Stimulated activated CD4-positive, alpha-beta T cell treated with anti-CD3 and anti-CD28 coated beads, TNF-alpha, amount 100 ng/mL, for 48 hours (primary cell): ENCODE measurements at places on chromosomes 7 and 10.

- no peak for DNase-seq
Measured at GRCh38 chr10:58280477-58280876, 11.5 kb downstream of the CISD1 start.

DNA sequence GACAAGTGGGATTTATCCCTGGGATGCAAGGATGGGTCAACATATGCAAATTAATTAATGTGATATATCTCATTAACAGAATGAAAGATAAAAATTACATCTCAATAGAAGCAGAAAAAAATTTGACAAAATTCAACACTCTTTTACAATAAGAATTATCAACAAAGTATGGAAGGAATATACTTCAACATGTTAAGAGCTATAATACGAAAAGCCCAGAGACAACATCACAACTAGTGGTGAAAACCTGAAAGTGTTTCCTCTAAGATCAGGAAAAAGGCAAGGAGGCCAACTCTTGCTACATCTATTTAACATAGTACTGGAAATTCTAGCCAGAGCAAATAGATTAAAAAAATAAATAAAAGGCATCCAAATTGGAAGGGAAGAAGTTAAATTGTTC, 970.0 kb upstream of the POT1 start:
- no peak for DNase-seq

- no peak for DNase-seq
Measured at GRCh38 chr7:50185208-50185607, 92.2 kb upstream of the ZPBP start.

DNA sequence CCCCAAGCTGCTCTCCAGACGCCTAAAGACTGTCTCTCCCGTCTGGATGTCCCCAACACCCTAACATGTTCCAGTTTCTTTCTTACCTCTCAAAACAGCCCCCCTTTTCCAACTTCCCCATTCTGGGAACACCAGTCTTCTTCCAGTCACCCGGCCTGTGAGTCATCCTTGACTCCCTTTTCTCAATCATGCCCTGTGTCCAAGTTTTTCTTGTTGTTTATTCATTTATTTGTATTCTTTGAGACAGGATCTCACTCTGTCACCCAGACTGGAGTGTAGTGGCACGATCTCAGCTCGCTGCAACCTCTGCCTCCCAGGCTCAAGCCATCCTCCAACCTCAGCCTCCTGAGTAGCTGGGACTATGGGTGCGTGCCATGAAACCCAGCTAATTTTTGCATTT, 15.6 kb downstream of the SNX10 start:
- DNase-seq: no peak

DNA sequence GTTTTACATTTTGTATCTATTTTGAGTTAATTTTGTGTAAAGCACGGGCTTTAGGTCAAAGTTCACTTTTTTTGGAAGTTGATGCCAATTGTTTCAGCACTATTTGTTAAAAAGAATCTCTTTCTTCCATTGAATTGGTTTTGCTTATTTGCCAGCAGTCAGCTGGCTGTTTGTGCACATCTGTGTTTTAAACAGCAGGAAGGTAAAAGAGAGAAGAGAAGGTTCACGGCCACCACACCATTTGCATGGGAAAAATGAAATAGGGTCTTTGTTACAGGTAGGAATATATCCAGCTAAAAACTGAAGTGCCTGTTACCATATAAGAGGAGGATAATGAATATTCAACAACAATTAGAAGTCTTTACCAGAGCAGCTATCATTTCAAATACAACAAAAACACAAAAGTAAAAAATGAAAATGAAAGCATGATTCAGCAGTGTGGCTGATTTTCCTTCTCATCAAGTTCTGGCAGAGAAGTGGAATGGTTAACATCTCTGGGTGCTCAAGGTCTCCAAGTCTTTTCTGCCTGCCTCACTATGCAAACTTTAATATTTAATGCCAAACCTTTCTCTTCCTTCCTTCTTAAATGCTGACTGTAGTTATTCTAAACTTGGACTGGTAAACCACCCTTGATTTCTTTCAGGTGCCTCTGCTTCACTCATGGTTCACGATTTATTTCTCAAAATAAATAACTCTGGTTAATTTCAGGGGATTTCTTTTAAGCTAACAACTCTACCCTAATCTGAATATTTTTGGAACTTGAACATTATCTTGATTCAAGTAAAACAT, 841.5 kb downstream of the GRM8 start:
- DNase-seq: no peak

GRCh38 chr10:101840741-101841453, 2.7 kb downstream of the KCNIP2 start:
- peak; percentile 64 for DNase-seq

DNA sequence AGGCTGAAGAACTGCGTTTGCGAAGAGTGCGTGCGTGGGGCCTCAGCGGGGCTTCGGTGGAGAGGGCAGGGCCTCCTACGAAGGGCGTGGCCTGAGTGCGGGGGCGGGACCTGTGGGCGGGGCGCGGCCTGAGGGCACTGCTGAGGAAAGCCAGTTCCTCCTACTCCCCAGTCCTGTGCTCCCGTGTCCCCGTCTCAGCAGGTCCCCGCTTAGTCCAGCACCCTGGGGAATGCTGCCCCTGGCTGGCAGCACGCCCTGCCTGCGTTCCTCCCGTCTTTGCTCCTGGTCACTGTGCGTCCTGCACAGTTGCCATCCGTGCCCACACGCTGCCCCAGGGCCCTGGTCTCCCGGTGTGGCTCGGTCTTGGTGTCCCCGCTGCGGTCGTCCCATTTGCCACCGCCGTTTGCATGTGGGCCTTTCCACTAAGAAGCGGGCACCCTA, 177.1 kb downstream of the ZNF248 start:
- no peak for DNase-seq

- peak; percentile 18 for DNase-seq
Measured at GRCh38 chr10:52779541-52780390, 7.2 kb upstream of the MBL2 start.

DNA sequence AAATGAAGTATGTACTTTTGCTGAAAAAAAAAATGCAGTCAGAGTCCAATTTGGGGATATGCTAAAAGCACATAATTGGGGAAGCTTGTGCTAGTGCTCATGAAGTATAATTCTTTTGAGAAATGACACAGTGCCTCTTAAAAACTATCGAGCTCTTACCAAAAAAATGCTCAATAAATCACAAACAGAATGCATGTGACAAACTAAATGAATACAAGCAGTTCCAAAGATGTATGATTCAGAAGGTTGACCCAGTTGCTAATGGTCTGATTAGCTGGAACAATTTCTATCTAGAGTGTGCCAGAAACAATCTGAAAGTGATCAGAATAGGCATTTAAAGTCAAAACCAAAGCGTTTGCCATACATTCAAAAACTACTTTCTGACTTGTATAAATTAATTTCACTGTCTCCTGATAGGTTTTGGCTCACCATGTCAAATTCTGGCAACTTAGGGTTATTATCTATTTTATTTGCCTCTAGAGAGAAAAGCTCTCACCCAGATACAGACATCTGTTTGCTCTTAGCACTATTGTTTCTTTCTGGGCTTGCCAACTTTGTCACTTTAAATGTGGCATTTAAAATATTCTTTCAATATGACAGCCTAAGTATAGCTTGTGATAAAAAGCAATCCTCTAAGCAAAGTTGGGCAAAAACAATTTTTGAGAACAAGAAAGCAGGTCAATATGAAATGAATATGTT, 114.7 kb upstream of the AHR start:
- DNase-seq: no peak

- DNase-seq: no peak
Measured at GRCh38 chr10:7480742-7481367, 70.0 kb upstream of the SFMBT2 start.
